ENCODE measurements at places on chromosomes 7 and 10.
A peak's percentile ranks its signal among the peaks of the same experiment; 100 is the strongest.

DNA sequence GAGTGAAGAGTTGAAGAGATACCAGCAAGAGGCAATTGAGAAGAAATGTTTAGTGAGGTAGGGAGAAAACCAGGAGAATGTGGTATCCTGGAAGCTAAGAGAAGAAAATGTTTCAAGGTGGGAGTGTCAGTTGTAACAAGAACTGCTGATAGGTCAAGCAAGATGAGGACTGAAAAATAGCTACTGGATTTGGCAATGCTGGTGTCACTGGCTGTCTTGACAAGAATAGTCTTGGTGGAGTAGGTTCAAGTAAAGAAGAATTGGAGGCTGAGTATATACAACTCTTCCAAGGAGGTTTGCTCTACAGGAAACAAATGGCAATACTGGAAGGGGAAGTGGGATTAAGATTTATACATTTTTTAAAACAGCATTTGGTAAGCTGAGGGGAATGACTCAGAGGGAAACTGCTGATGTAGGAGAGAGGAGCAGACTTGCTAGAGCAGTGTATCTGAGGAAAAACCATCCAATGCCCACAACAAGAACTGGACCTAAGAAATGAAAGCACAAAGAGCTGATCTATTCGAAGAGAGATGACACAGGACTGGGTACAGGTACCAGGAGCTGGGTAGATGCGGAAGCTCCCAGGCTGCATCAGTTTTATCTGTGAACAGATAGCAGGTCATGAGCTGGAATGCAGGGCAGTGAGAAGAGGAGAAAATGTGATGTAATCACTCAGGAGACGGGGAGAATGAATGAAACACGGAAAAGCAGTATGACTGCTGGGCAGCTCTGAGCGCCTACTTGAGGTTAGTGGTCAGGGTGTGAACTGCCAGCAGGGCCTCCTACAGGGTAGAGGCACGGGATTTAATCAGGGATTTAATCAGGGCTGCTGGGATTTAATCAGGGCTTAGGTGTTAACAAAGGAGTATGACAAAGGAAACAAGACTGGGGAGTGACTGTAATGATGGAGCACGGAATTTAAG is 34.5 kb downstream of the FAM25A start:
- DNase-seq, result peak; percentile 28

DNA sequence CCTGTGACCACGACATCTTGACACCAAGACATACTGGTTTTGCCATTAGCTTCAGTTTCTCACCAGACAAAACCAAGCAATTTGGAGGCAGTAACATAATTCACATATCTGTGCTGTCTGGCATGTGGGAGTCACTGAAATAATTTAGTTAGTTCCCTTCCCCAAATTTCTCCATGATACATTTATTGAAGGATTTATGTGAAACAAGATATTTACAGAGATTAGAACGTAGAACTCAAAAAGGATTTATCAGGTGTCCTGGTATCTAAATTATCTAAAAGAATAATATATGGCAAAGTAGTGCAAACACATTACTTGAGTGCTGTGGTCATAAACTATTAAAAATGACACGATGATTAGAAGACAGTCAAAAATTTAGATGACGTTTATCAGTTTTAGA is 98.7 kb downstream of the ETV1 start:
- no peak for DNase-seq

DNA sequence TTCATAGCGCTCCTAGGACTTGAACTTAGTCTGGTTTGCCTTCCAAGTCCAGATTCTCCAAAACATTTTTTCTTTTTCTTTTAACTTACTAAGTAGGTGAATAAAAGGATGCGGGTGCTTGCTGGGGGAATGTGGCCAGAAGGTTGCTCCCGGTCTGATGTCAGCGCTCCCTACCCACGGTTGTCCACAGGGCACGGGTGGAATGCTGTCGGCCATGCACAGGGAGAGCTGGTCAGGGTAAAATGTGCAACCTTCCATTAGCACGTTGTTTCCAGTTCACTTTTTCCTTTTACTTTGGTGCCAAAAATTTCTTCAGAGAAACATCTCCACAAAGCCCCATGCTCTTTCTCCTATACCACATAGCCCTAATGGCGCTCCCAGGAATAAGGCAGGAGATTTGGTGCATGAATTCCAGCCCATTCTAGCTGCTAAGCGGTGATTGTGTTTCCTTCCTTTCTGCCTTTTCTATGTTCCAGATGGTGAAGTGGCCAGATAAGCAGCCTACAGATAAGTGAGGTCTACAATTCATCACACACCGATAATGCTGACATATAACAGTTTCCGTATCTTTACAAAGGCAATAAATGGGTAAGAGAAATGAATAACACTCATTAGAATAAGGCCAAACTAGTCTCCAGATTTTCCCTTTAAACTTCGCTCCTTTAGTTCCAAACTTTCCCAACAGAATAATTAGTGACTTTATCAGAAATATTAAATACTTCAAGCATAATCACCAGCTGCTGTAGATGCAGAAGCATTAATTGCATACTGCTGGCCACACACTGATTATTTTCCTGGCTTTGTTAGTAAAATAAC is 138.3 kb upstream of the FGFR2 start:
- peak; percentile 29 for DNase-seq

GRCh38 chr10:86401588-86402282 is 35.1 kb upstream of the GRID1 start:
- DNase-seq, result no peak

DNA sequence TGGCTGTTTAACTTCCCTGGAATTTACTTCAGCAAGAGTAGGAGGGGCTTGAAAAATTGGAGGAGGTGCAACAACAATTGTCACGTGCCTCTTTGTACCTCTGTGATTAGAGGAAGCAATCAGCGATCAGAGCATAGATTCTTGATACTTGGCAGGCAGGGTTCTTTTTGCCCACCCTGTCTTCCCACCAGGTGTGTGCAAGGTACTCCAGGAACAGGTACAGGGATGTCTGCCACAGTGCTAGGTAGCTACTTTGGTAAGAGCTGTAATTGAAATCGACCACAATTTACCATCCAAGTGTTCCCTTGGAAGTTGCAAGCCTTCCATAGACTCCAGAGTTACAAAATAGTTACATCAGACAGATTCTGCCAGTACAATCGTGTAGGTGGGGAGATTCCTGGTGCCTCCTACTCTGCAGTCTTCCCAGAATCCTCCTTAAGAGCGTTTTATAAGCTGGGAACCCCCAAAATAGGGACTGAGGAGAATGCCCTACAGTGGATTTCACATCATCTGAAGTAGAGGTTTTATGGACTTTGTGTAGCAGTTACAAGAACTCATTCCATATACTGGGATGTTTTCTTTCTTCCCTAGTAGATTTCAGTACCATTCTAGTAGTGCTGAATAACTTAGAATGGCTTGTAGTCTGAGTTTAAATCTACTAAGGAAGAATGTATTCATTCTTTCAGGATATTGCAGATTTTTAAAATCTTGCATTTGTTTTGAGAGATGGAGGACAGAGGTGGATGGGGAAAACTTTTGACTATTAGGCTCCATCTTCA is 101.9 kb downstream of the EXOC4 start:
- no peak for DNase-seq

DNA sequence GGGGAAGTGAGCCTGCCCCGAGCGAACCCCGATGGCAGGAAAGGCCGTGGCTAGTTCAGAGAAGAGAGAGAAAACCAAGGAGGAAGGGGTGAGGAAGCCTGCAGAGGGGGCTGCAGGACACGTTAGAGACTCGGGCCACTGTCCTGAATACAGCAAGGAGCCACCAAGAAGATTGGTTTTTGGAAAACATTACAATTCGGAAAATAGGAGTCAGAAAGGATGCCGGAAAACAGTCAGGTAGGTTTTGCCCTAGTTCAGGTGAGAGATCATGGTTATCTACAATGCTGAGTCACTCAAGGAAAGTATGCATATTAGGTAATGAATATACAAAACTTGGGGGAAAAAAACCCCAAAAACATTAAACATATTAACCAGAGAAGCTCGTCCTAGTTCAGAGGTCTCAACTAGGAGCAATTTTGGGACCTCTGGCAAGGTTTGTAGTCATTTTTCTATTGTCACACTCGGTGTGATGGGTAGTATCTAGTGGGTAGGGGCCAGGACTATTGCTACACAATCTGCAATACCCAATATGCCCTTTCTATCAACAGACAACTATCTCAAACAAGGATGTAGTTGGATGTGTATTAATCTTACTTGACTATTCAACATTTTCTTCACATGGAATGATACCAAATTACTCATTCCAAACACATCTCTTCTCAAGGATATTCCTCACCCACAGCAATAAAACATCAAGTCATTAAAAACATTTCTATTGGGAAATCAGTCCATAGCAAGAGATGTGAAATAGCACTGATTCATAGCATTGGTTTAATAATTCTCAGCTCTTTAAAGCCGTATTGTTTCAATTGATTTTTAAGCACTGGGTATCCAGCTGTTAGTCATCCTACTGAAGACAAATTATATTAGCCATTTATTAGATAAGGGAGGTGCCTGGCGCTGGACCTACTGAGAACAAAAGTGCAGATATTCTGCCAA is 74.4 kb upstream of the RSU1 start:
- DNase-seq, result peak; percentile 88

DNA sequence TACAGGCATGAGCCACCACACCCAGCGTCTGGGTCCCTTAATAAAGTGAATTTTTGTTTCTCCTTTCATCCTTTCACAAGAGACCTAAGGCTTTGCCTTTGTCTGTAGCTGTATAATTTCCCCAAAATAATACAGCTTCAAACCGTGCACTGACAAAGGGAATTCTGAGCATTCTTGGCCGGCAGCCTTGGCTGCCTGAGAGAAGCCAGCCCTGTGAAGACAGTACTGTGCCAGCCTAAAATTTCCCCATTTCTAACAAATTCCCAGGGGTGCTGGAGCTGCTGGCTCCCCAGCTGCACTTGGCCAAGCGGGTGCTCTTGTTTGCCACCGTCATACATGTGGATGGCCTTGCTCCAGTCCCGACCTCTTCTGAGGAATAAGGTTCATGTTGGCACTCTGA is 106.2 kb downstream of the ZMYND11 start:
- DNase-seq, result no peak

DNA sequence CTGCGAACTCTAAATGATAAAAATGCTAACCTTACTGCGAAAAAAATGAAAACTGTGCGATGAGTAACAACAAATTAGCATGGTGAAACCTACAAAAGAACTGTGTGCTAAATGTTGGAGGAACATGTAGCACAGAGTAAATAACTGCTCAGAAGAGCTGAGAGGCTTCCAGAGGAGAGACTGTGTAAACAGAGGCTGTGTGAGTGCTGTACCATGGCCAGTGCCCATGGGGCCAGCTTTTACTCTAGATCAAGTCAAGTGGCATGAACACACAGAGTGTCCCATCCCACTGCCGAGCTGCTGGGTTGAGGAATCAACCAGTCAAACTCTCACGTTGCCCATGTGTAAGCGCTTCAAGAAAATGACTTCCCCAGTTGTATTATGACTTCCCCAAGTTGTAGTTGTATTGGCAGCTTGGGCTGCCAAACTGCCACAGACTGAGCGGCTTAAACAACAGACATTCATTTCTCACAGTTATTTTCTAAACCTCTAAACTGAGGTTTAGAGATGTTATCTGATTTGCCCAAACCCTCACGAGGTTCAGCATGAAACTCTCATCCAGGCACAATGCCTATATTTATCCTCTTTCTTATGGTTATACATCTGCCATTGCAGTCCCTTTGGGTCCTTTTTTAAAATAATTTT is 270.7 kb downstream of the ABCA13 start:
- DNase-seq, result no peak

DNA sequence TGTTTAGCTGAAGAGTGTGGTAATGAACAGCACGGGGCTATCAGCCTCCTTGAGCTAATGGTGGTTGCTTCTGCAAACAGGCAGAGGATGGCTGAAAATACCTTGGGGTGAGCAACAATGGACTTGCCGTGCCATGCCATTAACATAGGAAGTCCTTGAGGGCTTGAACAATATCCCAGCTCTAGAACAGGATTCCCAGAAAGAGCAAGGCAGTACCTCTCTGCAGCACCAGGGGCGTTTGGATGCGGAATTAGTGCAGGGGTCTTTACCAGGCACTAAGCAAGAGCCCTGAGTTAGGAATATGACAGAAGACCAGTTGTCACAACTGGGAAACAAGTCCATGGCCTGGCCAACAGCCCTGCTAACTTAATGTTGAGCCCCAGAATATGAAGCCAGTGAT is 143.2 kb upstream of the COBL start:
- no peak for DNase-seq

GRCh38 chr7:139992353-139993044 is 70.3 kb downstream of the PARP12 start:
- DNase-seq, result no peak

Measured in hematopoietic multipotent progenitor cell treated with erythropoietin and hydrocortisone succinate and interleukin-3 and kit ligand, for 4 days (in vitro differentiated cells).